ENCODE measurements at places on chromosomes 5 and 9.

- DNase-seq = no peak
Observed at GRCh38 chr5:98085593-98085992, 687.9 kb upstream of the RGMB start.

DNA sequence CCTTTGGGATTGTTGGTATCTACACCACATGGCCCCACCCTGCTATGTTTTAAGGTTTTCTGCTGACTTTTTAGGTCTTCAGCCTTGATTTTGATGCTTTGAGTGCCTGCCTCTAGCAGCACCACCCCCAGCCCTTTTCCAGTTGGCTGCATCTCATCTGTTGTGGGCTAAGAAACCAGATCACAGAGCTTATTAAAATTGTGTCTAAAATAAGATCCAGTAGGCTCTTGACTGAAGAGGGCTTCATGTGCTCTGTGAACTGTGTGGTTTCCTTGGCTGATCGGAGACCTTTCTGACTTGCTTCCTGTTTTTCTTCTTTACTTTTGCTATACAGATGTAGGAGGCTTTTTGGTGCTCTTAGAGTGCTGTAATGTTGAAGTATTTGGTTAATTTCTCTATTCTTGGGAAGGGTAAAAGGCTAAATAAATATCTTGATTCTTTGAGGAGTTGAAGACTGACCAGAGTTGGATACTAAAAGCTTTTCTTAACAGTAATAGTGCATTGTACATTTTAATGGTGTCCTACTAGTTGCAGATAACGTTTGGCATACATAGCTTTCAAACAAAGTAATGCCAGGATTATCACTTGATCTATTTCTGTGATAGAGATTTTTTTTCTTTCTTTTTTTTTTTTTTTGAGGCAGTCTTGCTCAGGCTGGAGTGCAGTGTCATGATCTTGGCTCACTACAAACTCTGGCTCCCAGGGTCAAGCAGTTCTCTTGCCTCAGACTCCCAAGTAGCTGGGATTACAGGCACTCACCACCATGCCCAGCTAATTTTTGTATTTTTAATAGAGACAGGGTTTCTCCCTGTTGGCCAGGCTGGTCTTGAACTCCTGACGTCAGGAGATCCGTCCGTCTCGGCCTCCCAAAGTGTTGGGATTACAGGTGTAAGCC is 4.5 kb downstream of the UBE2D2 start:
- DNase-seq = peak; percentile 28

DNA sequence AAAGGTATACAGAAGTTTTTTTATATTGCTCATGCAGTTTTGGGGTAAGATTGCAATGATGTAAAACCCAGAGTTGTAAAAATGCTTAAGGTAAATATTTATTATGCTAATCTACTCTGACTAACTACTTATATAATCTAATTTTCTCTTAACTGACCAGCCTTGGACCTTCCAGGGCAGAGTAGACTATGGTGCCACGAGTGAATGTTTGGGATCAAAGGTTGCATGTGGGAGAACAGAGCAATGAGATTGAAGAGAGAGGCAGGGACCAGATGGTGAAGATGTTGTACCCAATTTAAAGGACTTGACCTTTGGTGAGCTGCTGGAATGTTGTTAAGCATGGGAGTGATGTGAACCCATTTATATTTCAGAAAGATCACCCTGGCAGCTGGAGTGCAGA is 34.8 kb upstream of the PANK3 start:
- DNase-seq = no peak

DNA sequence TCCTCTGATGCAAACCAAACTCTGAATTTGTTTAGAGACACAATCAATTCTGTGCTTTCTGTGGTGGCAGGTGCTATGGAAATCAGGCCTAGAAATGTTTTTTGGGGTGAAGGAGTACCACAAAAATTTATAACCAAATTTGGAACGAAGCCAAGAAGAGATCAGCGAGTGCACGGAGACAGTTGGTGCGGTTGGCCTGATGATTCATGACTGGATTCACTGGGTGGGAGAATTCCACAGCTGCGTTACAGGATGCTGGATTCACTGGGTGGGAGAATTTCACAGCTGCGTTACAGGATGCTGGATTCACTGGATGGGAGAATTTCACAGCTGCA is 135.6 kb upstream of the IRX4 start:
- no peak for DNase-seq

DNA sequence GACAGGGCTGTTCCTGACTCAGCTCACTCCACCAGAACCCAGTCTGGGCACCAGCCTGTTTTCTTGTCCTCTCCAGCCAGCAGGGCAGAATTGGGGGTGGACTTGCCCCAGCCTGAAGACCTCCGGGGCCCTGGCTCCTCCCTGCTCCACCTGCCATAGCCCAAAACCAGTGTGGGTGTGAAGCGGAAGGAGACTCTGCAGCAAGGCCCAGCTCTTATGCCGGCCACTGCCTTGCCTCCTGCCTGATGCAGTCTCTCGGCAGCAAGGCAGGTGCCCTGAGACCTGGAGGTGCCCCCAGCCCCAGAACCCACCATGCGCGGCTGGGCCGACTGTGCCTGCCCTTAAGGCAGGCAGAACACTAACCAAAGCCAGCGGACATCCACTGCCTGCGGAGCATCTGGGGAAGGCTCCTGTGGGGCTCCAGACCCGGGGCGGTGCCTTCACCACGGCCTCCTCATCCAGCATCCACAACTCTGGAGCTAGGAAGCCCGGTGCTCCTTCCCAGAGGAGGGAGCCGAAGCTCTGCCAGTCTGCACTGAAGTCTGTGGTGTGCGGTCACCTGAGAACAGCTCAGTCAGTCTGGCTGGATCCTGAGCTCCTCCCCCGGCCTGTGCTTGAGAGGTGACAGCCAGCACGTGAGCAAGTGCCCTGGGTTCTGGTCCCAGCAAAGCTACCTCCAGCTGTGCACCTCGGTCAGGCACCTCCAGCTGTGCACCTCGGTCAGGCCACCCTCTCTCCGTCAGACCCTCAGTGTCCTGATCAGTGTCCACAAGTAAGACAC is 116.7 kb downstream of the ADAMTS2 start:
- no peak for DNase-seq

DNA sequence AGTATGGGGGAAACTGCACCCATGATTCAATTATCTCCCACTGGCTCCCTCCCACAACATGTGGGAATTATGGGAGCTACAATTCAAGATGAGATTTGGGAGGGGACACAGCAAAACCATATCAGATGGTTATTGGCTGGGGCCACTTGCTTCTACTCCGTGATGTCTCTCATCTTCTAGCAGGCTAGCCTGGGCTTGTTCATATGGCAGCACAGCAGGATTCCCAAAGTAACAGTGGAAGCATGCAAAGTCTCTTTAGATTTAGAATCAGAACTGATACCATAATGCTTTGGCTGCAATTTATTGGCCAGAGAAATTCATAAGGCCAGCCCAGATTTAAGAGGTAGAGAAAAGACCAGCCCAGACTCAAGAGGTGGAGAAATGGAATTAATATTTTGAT is 126.2 kb downstream of the PTTG1 start:
- no peak for DNase-seq

DNA sequence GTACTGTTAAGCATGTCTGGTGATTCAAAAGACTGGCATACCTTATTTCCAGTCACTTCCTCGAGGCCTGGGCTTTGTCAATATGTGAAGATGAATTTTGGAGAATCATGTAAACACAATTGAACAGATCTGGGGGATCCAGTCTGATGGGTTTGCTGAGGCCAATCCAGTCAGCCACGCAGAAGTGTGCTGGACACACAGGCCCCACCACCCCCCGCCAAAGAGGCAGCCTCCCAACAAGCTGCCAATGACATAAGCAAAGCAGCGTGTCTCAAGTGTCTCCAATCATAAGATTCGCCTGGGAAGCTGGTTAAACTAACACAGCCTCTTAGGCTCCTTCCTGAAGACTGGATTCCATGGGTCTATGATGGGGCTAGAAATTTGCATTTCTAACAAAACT is 192.9 kb upstream of the KLF9 start:
- no peak for DNase-seq

GRCh38 chr5:180287404-180287803 is 4.5 kb downstream of the MAPK9 start:
- no peak for DNase-seq

DNA sequence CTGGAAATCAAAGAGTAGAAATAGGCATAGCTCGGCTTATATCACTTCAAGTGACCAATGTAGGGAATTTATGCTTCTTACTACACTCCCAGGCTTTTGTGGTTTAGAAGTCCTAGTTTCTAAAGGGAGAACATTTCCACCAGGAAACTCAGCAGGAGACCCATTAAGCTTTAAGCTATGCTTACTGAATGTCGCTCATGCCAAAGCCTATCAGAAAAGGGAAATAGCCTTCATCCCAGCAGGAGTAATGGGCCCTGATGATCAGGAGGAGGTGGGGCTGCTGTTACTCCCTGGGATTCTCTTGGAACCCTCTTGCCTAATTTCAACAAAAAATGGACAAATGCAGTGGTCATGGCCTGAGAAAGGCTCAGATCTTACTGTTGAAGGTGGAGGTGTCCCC is 54.5 kb upstream of the SEMA6A start:
- no peak for DNase-seq

- DNase-seq = no peak
Observed at GRCh38 chr5:161637591-161637990, 47.9 kb upstream of the GABRA6 start.

DNA sequence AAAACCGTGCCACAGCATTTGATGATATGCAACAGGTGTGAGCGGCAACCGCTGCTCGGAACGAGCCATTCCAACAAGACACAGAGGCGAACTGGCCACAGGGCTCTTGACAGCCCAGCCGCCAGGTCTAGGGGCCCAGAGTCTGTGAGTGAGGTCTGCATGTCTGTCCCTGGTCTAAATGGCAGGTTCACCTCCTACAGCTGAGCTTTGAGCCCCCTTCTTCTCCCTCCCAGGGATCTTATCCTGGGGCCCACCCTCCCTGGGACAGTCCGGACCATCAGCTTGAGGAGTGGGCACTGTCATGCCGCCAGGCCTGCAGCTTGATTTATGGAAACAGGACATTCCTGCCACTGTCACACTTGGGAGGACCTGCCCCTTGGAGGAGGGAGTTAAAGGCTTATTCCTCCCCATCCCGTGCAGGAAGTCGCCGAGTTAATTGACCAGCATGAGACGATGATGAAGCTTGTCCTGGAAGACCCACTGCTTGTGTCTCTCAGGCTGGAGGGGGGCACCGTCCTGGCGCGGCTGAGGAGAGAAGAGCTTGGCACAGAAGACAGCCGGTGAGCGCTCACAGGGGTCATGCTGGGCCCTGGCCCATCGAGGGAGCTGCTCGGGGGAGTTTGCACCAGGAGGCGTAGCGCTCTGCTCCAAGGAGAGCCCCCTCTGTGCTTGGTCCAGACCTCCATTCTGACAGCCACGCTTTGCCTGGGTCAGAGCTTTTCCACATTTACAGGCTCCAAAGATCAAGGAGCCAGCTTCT is 35.5 kb upstream of the LRRC14B start:
- no peak for DNase-seq

GRCh38 chr5:114062932-114063867 is 298.7 kb upstream of the KCNN2 start:
- no peak for DNase-seq

DNA sequence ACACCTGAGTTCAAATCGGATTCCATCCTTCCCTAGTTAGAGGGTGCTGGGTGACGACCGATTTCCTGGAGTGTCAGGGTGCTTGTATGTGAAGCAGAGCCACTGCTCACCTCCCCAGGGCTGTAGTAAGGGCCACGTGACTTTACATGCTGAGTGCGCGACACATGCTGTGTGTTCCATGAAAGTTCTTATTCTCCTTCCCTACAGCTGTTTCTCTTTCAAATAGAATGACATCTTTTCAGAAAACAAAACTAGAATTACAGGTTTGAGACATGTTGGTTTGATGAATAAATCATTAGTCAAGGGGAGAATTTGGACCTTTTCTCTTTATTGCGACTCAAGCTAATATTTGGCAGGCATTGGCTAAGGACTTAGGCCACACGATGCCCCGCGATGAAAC is 113.1 kb downstream of the JMY start:
- no peak for DNase-seq

DNA sequence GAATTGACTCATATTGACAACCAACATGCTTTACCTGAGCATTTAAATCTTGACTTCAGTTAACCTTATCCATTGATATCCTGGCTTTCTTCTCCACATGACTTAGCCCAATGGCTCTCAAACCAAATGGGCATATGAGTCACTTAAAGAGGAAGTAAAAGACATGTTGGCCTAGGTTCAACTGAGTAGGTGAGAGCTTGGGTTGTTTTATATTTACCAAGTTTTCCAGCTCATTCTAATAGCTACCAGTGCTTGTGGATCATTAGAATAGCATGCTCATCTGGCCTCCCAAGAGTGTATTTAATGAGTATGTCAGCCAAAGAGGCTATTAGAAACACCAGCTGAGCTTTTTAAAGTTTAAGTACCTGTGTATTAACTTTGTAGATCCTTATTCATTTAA is 1049.0 kb downstream of the PTPRD start:
- no peak for DNase-seq

GRCh38 chr9:82549174-82549821 is 513.6 kb downstream of the RASEF start:
- DNase-seq = no peak

GRCh38 chr5:41722359-41722950 is 147.8 kb downstream of the OXCT1 start:
- no peak for DNase-seq

DNA sequence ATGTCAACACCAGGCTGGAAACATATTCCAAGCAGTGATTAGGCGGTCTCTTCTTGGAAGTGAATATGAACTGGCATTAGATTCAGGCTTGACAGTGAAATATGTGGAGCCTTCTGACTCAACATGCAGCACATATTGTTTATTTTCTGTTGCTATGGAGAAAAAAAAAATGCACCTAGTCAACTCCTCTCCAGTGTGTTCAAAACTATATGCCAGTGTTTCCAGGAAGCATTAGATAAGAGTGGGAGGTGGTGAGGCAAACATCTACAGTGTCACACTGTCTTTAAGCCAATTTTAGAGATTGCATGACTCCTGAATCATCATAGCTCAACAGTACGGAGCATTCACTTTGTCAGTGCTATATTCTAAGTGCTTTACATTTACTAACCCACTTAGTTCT is 117.9 kb downstream of the HCN1 start:
- no peak for DNase-seq

DNA sequence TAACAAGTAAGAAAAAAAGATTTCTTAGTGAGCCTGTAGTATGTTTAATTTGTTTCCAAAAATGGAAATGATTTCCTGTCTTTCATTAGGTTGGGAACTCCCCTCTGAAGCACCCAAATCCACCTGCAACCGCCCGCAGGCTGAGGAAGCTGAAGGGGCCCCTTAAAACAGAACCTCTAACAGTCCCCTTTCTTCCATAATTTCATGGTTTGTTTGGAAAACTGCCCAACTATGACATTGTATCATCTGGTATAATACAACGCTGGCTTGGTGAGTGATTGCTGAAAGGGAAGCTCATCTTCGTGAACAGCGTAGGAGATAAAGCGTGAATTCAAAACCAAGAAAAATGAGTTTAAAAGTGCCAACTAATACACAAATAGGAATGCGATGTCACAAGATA is 215.5 kb downstream of the FSTL4 start:
- no peak for DNase-seq

DNA sequence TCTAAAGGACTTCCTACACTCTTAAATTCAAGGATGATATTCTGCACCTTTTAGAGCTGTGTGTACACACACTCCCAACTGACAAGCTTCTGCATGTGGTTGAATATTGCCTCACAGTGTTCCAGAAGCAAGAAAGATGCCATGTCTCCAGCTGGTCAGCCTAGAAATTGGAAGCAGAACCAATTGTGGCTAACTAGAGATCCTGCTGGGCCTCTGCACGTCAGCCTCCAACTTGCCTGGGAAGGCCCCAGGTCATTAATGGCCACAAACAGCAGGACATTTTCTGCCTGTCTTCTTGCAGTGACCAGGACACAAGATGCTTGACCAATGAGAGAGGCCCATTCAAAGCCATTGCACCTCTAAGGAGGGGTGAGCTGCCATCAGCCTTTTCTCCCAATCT is 571.9 kb upstream of the BRINP1 start:
- DNase-seq = no peak

All from pons (tissue), 1 donor.